ENCODE measurements at places on chromosomes 13 and 19. TPM values are rescaled to one million over a fixed set of nuclear protein-coding genes. Genes with fewer than 3 reads are reported as not detected.

Gene FBXL3
- 38.3 TPM for total RNA-seq

Gene IRF2BP1
- total RNA-seq, result 42.9 TPM

Gene TMC4
- 0.11 TPM for total RNA-seq

Gene ACP7
- total RNA-seq, result not detected

DNA sequence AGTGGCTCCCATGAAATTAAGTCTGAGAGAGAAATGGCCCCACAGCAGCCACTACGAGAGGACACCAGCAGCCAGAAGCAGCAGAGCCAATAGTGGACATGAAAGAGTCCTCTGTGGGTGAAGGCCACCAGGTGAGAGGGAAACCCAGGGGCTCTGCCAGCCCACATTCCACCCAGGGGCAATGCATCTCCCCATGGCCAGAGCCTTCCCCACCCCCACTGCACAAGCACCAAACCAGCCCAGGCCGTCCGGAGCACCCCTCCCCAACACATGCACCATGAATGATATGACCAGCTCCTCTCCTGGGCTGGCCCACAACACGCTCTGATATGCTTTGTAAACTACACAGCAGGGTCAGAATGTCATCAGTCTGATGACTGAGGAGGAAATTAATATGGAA lies 66.9 kb downstream of the TSHZ3 start:
- H3K4me3 ChIP-seq, result no peak overlapping the region
- peaks cover 12% of the 10 kb centered on the region for H3K4me1 ChIP-seq
- H3K27me3 ChIP-seq, result no peaks in the 10 kb centered on the region
- no peak for DNase-seq
- H3K27ac ChIP-seq, result no peak overlapping the region
- peaks cover 27% of the 10 kb centered on the region for H3K36me3 ChIP-seq

DNA sequence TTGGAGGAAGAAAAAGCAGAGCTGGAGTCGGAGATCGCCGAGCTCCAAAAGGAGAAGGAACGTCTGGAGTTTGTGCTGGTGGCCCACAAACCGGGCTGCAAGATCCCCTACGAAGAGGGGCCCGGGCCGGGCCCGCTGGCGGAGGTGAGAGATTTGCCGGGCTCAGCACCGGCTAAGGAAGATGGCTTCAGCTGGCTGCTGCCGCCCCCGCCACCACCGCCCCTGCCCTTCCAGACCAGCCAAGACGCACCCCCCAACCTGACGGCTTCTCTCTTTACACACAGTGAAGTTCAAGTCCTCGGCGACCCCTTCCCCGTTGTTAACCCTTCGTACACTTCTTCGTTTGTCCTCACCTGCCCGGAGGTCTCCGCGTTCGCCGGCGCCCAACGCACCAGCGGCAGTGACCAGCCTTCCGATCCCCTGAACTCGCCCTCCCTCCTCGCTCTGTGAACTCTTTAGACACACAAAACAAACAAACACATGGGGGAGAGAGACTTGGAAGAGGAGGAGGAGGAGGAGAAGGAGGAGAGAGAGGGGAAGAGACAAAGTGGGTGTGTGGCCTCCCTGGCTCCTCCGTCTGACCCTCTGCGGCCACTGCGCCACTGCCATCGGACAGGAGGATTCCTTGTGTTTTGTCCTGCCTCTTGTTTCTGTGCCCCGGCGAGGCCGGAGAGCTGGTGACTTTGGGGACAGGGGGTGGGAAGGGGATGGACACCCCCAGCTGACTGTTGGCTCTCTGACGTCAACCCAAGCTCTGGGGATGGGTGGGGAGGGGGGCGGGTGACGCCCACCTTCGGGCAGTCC lies 5.0 kb downstream of the FOSB start:
- H3K4me3 ChIP-seq, result no peak overlapping the region
- no peaks in the 10 kb centered on the region for H3K36me3 ChIP-seq
- H3K27me3 ChIP-seq, result no peaks in the 10 kb centered on the region
- no peak overlapping the region for H3K27ac ChIP-seq
- DNase-seq, result no peak

DNA sequence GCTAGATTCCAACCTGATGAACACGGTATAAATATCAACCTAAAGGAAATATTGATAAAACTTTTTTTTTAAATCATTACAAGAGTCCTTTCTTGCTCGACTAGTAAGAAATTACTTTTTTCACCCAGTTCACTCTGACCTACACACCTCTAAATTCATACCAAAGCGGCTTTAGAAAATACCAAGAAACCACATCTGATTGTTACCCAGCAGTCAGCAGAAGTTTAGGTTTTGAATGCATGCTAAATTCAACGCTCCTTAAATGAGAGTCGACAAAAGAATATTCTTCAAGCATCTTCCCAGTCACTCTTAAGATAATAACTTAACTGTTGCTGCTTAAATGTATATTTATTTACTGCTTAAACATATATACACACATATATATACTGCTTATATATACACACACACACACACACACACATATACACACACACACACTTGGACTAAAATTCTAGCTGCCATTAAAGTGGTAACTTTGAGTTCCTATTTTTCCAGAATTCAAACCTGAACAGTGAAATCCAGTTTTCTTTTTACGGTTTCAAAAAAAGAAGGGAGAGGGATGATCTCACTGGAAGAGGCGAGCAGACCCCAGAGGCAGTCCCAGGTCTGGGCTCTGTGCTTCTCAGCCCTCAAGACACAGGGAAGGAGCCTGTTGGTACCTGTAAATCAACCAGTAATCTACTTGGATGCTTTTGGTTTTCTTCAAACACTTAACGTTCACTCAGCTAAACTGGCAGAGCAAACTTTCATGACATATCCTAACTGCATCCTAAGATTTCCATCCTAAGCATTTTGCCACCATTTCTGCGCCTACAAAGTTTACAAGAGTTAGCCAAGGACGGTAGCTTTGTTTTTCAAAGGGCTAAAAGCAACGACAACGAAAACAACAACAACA lies 1.7 kb downstream of the STK24 start:
- no peak for DNase-seq
- peak overlapping the region; percentile 77 for H3K27ac ChIP-seq
- no peaks in the 10 kb centered on the region for H3K27me3 ChIP-seq
- H3K4me3 ChIP-seq, result peak overlapping the region; percentile 99

DNA sequence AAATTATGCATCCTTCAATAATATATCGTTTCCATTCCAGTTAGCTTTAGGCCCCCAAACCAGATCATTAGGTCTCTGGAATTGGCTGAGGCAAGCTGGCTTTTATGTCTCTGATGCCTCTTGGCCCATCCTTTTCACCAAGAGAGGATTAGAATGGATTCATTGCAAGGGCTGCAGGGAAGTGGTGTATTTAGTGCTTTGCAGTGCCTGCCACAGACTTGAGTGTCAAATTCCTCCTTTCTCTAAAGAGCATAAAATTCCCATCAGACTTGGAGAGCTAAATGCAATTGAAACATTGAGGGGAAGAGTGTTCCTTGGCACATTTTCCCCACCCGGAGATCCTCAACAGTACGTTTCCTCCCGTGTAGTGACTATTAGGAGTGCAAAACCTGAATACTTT lies 302.6 kb downstream of the ATP8A2 start:
- no peaks in the 10 kb centered on the region for H3K36me3 ChIP-seq
- no peak overlapping the region for H3K4me3 ChIP-seq
- no peak overlapping the region for H3K27ac ChIP-seq
- H3K4me1 ChIP-seq, result no peaks in the 10 kb centered on the region

DNA sequence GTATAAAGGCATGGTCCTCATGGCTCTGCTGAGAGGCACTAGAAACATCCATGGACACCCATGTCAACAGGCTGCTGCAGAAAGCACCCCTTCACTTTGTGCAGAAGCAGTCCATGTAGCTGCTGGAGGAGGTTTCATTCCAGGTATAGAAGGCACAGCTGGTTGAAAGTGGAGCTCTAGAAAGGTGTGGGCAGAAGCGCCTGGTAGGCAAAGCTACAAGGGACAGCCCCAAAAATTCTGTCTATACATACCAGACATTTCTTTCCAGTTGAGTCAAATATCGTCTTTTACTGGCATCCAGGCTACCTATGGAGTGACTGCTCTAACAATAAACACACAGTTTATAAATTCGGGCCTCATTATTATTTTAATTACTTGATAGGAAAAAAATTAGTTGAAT lies 129.3 kb downstream of the ENOX1 start:
- no peak overlapping the region for H3K4me3 ChIP-seq
- H3K4me1 ChIP-seq, result no peaks in the 10 kb centered on the region
- H3K27ac ChIP-seq, result no peak overlapping the region
- no peak for DNase-seq
- H3K36me3 ChIP-seq, result no peaks in the 10 kb centered on the region

- H3K27me3 ChIP-seq, result no peaks in the 10 kb centered on the region
- peaks cover 12% of the 10 kb centered on the region for H3K36me3 ChIP-seq
Observed at GRCh38 chr19:49337267-49338022, 2.2 kb downstream of the CD37 start.

GRCh38 chr13:113544071-113544891 lies 40.3 kb upstream of the TFDP1 start:
- DNase-seq, result no peak
- H3K27me3 ChIP-seq, result no peaks in the 10 kb centered on the region
- peaks cover 44% of the 10 kb centered on the region for H3K36me3 ChIP-seq
- no peak overlapping the region for H3K4me3 ChIP-seq
- H3K4me1 ChIP-seq, result peaks cover 3% of the 10 kb centered on the region

- H3K4me1 ChIP-seq, result peaks cover 37% of the 10 kb centered on the region
- no peaks in the 10 kb centered on the region for H3K36me3 ChIP-seq
- H3K27me3 ChIP-seq, result no peaks in the 10 kb centered on the region
Observed at GRCh38 chr19:44777715-44778347, at the start of gene CBLC. Gene CBLC (plus strand): TSS chr19:44777890. CDS start chr19:44777932, 42 bp downstream.

GRCh38 chr13:95005300-95005699 lies 293.0 kb upstream of the SOX21 start:
- peaks cover 17% of the 10 kb centered on the region for H3K27me3 ChIP-seq
- DNase-seq, result no peak
- H3K27ac ChIP-seq, result no peak overlapping the region
- H3K4me1 ChIP-seq, result no peaks in the 10 kb centered on the region

DNA sequence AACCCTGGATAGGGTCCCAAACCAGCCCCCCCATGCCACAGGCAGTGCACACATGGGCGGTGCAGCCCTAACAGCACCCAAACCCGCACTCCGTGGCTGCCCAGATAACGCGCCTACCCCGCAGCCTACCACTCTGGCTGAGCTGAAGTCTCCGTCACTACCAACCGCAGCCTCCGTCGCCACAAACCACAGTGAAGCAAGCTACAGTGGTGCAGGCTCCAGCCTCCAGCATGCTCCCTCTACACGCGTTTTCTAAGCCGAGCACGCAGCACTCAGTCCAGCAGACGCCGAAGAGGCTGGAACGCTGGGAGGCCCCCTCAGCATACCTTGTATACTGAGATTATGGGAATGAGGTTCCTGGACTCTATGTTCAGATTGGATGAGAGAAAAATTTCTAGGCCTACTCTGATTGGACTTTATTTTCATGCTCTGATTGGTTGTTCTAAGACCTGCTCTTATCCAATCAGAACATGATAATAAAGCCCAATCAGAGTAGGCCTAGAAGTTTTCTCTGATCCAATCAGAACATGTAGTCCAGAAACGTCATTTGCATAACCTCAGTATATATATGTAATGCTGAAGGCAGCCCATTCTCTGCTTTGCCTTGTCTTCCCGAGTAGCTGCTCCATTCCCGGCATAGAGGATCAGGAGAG lies 56.7 kb upstream of the C1QTNF9B start:
- no peaks in the 10 kb centered on the region for H3K36me3 ChIP-seq
- no peaks in the 10 kb centered on the region for H3K27me3 ChIP-seq
- no peaks in the 10 kb centered on the region for H3K4me1 ChIP-seq

DNA sequence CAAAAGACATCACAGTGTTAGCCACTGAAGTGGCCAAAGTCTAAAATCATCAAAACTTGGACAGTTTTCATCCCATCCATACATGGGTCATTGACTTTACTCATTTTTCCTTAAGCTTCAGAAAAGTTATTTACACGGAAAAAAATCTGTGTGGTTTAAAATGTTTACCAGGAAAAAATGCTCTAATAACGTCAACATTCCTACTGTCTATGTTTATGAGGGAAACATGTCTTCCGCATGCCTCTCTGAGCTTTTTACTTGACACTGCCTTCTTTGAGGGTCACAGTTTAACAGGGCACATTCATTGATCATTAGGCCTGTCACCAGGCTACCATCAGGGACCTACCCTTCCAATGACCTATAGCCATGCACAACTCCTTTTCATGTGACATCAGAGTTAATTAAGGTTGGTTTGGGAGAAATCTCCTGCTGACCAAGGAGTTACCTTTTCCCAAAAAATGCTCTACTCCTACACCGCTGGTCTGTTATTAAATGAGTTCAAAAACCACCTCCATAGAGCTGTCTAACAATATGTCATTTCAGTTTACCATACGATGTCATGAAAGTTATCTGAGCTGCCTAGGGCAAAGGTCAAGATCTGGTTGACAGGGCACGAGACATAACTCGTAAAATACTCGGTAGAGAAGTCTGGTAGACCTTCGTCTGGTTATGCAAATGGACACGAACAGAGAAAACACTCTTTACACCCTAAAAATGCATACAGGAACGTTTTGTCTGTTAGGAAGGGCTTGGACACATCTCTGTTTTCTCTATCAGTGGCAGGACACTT lies 17.8 kb downstream of the FLT1 start:
- no peak overlapping the region for H3K4me3 ChIP-seq
- H3K27me3 ChIP-seq, result no peaks in the 10 kb centered on the region
- DNase-seq, result peak; percentile 8
- peak overlapping the region; percentile 15 for H3K27ac ChIP-seq
- H3K4me1 ChIP-seq, result peaks cover 36% of the 10 kb centered on the region

Data from SJSA1 (cell line).